ENCODE measurements at places on chromosomes 3 and 15.

GRCh38 chr3:183265834-183266417, 12.9 kb downstream of the B3GNT5 start:
- no peak for DNase-seq

GRCh38 chr15:90151989-90152645, 49.0 kb upstream of the SEMA4B start:
- no peak for DNase-seq

- DNase-seq, result no peak
Measured at GRCh38 chr3:11555881-11556633, 87.7 kb downstream of the VGLL4 start.

- DNase-seq, result no peak
Measured at GRCh38 chr15:48467801-48468200, 136.6 kb downstream of the DUT start.

DNA sequence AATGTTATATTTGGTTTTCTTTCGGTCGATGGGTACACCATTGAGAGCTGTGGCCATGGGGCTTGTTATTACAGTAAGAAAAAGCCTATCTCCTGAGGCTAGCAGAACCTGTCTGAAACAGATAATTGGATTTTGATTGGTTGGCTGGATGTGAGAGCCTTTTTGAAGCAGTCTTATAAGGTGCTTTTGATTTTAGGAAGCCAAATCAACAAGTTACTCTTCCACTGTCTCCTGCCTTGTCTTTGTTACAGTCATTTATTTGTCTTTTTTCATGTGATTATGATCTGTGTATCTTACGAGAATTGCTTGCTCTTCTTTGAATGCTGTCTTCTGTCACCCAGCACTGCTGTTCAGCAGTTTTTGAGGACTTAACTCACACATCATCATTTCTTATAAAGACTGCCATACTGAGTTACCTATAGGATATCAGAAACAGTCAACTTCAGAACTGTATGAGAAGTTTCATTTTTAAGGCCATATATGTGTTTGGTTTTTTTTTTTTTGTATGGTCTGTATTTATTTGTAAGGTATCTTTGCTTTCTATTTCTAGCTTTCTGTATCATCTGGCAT, 51.1 kb downstream of the MEF2A start:
- DNase-seq, result no peak

DNA sequence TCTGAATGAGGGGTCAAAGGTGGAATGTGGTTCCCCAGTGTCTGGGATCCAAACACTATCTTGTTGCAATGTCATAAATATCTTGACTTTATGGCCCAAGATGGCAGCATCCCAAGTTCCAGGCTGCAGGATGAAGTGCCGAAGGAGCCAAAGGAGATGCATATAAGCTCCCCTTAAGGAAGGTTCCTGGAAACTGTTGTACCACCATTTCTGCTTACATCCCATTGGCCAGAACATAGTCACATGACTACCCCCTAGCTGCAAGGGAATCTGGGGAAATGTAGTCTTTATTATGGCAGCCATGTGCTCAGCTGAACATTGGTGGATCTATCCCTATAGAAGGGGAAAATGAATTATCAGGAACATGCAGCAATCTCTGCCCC, 54.3 kb downstream of the BDH1 start:
- no peak for DNase-seq

DNA sequence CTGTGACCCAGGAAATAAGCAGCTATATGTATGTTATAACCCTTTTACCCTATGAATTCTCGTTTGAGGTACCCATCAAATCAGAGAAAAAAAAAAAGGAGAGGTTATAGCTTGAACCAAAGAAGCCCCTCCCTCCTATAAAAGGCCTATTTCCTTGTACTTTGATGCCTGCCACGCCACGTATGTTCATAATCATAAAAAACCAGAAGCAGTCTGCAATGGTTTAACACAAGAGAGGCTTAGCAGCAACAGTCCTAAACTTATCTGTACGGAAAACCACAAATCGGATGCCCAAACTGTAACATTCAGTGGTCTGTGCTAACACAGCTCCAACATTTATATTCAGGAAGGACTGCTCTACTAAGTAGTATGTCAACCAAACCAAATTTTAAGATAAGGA, 21.2 kb downstream of the CCR8 start:
- no peak for DNase-seq

DNA sequence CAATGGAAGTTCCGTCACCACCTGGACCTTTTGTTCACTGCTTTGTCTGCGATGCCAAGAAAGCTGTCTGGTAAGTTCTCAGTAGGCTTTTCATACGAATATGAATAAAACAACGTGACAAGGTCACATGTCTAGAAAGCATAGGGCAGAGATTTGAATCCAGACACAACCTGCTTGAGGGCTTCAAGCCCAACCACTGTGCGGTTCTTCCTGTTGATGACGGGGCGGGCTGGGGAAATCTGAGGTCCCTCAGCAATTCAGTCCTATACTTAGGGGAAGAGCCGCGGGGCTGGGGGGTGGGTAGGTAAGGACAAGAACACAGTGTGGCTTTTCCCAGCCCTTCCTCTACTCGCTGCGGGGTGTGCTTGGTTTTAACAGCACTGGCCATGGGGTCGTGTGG, 32.4 kb upstream of the SMAD3 start:
- DNase-seq, result peak; percentile 45

- DNase-seq, result no peak
Measured at GRCh38 chr3:148178503-148178902, 519.2 kb upstream of the AGTR1 start.

GRCh38 chr15:101276501-101277037, 716 bp downstream of the SELENOS start:
- peak; percentile 25 for DNase-seq

- DNase-seq, result no peak
Measured at GRCh38 chr15:40407330-40407990, 1.9 kb downstream of the IVD start.

GRCh38 chr3:133763797-133764683, 17.8 kb downstream of the TF start:
- DNase-seq, result no peak

DNA sequence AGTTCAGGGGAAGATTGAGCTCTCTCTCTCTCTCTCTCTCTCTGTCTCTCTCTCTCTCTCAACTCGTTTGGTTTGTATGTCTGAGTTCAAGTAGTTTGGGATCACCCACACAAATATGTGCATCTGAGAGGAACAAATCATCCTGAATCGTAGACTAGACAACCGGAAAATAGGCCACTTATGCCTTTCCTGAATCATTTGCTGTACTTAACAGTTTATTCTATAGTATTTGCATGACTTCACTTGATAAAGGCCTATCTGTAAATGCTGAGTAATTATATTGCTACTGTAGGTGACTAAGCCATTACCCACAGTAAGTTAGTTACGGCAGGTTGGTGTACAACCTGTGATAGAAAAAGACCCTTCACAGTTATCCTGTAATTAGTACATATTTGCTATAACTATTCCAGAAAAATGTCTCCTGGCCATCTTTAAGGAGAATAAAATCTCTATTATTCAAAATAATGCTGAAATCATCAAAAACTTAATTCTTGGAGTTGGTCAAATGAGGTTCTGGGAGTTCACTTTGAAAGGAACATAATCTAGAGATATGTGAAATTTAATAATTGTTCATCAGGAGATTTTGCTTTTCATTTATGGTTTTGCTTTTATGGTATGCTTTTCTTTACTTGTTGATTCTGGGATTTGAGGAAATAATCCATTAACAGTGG, 31.1 kb downstream of the OXSM start:
- DNase-seq, result no peak

- peak; percentile 61 for DNase-seq
Measured at GRCh38 chr3:184540777-184541681, 20.6 kb upstream of the EPHB3 start.

GRCh38 chr3:71057526-71057894, 526.0 kb downstream of the FOXP1 start:
- DNase-seq, result no peak

GRCh38 chr3:11641316-11641682, 2.4 kb downstream of the VGLL4 start:
- DNase-seq, result no peak

GRCh38 chr3:170454509-170454908, 35.8 kb downstream of the CLDN11 start:
- no peak for DNase-seq

- no peak for DNase-seq
Measured at GRCh38 chr3:171018156-171018935, 8.2 kb downstream of the SLC2A2 start.

GRCh38 chr3:176839466-176839865, 357.8 kb downstream of the TBL1XR1 start:
- no peak for DNase-seq

DNA sequence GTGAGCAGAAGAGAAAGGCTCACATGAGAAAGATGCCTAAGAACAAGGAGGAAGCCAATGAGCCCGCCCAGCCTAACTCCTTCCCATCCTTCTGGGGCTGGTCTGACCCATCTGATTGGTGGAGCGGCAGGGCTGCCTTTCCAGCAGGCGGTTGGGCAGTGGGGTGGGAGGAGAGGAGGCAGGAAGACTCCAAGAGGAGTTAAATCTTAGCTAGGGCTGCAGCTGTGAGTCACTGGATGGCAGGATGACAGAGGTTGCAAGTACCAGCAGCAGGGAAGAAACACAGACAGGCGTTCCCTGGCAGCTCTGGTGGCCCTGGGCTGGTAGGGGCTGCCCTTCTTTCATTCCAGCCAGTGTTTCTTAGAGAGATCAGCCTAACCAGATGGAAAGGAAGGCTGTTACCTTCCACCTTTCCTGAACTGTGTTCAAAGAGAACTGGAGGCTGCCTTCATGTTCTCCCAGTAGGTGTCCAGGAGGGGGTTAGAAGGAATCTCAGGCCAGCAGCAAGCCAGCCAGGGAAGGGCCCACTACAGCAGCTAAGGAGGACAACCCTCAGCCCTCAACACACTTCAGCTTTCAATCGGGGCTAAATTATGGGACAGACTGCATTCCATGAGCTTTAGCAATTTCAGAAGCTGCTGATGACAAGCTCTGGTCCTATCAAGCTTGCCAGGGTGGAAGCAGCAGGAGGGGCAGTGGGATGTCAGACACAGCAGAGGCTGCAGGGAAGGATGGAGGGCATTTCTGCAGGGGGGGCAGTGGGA, 50.3 kb downstream of the CHSY1 start:
- peak; percentile 75 for DNase-seq

DNA sequence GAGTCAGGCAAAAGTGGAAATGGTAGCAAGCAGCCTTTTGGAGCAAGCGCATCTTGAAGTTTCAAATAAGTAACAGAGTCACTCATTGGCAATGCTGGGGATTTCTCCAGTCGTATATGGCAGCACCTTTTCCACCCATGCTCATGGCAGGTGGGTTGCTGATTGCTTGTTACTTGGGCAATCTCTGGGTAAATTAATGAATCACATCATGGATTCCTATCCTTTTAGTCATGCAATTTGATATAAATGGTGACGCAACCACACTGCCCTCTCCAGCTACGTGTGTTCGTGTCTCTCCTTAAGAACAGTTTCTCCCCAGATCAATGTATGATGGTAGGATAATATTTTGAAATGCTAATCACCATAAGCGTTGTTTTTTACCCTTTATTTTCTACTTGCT, 339.9 kb upstream of the KCNH8 start:
- DNase-seq, result no peak

- no peak for DNase-seq
Measured at GRCh38 chr15:60382773-60383674, 14.8 kb downstream of the ANXA2 start.

GRCh38 chr3:128684986-128685726, 34.5 kb upstream of the RPN1 start:
- no peak for DNase-seq

- no peak for DNase-seq
Measured at GRCh38 chr3:171181907-171182690, 155.6 kb upstream of the SLC2A2 start.

- DNase-seq, result no peak
Measured at GRCh38 chr3:151402349-151402748, 17.8 kb upstream of the P2RY12 start.

DNA sequence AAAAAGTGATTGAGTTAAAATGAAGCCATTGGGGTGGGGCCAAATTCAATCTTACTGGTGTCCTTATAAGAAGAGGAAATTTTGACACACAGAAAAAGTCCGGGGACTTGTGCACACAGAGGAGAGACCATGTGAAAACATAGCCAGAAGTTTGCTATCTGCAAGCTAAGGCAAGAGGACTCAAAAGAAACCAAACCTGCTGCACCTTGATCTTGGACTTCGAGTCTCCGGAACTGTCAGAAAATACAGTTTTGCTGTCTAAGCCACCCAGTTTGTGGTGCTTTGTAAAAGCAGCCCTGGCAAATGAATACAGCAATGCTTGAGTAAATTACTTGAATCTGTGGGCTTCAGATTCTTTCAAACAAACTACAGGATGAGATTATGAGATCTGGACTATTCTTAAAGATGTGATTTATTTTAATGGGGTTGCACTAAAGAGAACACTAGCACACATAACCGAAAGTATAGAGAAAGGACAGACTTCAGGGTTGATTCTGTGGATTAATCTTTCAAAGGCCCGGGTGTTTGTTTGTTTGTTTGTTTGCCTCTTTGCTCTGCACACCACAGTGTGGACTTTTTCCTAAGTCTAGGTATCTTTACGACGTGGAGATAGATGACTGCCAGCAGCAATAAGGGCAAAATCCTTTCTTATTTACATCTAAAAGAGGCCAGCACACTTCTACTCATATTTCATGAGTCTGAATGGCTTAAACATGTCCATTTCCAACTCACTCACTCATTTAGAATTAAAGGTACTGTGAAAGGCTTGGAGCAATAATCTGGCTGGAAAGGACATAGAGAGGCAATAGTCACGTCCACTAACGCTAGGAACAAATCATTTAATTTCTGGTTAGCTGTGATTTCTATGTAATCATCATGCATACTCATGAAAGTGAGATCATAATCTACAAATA, 53.9 kb upstream of the SSR3 start:
- no peak for DNase-seq

GRCh38 chr15:81569286-81570080, 195.5 kb upstream of the TMC3 start:
- no peak for DNase-seq

DNA sequence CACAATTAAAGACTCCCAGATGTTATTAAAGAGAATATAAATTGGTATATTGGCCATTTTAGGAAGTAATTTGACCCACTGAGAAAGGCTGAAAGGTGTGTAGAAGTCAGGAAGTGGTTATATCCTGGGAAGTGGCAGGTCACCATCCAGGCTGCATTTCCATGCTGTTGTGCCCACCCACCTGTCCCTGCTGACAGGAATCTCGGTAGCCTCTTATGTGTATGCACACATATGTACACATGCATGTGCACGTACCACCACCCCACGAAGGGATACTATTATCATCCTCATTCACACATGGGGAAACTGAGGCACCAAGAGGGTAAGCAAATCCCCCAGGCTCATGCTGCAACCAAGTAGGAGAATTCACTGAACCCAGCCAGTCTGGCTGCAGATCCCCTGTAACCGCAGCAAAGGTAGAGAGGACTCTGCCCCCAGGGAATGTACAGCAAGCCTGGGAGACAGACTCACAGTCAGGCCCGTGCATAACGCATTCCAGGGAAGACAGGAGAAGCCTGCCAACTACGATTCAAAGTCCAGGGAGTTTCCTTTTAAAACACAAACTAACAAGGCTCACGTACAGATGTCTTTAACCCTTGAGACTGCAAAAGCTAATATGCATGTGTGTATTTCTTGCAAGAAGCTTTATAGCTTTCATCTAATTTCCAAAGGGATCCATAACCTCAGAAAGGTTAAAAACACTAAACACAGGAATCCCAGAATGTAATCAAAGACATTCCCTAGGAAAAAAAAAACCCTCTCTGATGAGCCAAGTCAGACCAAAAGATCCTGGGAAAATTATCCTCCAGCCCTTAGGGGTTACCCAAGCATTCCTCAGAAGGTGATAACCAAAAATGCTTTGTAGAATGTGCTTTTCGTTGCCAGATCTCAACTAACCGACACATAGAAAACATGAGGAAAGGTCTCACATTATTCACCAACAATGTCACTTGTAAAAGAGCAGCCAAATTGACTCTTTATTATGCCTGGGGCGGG, 129.6 kb downstream of the ADAMTS17 start:
- no peak for DNase-seq

Measured in CD4-positive, alpha-beta T cell treated with Interleukin-15 for 1 hour (primary cell).